ENCODE measurements at places on chromosomes 3 and 15.

DNA sequence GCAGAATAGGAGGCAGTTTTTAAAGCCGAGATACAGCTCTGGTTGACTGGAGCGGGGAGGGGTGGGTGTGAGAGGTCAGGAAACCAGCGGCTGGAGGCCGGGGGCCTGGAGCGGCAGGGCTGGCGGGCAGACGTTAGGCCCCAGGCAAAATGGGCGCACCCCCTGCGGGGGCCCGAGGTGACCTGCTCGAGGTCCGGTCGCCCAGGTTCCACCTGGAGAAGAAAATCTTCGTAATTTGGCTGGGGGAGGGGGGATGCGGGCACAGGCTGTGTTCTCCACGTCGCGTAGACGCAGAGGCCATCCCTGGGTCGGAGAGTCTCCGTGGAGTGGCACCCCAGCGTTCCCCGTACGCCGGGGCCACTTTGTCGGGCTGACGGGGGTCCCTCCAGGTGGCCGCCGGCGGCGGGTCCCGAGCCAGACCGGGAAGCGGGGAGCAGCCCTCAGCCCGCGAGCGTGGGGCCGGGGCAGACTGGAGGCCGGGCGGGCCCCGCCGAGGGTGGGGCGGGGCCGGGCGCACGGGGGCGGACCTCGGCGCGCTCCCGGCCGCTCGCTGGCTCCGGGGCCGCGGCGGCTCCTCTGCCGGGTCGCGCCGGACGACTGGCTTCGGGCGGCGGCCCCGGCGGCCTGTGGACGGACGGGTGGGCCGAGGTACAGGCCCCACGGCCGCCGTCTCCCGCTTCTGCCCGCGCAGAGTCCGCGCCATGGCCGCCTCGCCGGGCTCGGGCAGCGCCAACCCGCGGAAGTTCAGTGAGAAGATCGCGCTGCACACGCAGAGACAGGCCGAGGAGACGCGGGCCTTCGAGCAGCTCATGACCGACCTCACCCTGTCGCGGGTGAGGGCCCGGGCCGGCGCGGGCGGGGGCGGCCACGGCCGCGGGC, at the start of gene CRTC3:
Gene CRTC3, plus strand, starts transcription at position 553 of the 879 bp plus-strand sequence. Its CDS starts 149 bp downstream, at position 702.
- DNase-seq: peak; percentile 65

DNA sequence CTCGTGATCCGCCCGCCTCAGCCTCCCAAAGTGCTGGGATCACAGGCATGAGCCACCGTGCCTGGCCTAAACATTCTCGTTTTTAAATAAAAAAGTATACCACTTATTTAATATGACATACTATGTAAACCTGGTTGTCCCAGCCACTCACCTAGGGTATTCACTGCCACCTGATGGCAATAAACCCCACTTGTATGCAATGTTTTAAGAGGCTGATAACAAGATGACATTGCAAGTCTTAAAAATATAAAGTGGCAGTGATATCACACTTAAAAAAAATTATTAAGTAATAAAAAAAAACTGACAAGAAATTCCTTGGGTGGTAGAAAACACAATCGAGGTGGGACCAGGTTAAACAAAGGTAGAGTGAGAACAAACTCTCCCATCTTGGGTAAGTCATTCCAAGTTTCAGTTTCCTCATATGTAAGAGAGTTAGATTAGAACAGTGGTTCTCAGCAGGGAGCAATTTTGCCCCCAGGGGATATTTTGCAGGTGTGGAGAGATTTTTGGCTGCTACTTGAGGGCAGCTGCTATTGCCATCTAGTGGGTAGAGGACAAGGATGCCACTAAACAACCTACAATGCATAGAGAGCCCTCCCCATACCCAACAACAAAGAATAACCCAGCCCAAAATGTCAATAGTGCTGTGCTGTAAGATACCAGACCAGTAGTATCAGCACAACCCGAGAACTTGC, 14.5 kb downstream of the ARF4 start:
- no peak for DNase-seq

DNA sequence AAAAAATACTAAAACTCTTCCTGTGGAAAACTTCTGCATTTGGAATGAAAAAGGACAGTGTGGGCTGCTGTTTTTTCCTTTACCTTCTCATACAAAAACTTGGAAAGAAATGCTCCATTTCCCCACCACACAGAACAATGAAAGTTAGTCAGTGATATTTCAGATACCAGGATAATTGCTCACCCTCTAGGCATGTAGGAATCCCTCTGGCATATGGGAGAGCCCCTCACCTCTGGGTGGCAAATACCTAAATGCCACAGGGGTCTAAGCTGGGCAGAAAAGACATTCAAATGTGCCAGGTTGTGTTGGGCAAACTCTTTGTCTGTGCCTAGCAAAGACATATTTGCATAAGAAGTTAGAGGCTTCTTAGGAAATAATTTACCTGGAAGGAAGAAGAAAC, 560.3 kb upstream of the NR2F2 start:
- no peak for DNase-seq

DNA sequence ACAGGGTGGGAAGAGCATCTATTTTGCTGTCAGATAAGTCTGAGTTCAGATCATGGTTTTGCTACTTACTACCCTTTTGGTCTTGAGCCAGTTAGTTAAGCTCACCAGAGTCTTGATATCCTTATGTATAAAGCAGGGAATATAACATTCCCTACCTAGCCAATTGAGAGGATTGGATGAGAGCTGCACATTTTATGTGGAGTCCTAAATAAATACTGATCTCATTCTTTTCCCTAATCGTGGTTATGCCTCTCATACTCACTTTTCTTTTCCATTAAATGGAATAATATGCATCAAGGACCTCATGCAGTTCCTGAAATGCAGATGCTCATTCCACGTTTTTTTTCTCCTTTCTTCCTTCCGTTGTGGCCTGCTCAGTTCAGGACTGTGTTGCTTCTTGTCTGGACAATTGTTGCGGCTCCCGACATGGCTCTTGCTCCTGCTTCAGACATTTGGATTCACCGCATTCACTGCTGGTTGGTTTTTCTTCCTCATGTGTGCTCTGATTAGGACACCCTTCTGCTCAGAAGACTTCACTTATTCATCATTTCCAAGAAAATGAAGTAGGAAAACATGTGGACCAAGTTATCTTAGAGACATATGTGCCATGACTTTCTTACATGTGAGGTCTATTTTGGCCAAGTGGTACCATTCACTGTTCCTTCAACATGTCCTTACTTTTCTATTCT, 90.2 kb downstream of the NFKBIZ start:
- no peak for DNase-seq

- DNase-seq: no peak
Measured at GRCh38 chr15:60044636-60045270, 40.6 kb downstream of the FOXB1 start.

All from head of caudate nucleus (tissue), 42 donors.